Fibroblast of the conjunctiva (primary cell): ENCODE measurements at places on chromosomes 1 and 21.

- DNase-seq, result no peak
Observed at GRCh38 chr1:84653130-84653677, 37.1 kb downstream of the SSX2IP start.

GRCh38 chr1:167994560-167994959 is 57.7 kb upstream of the MPC2 start:
- no peak for DNase-seq

DNA sequence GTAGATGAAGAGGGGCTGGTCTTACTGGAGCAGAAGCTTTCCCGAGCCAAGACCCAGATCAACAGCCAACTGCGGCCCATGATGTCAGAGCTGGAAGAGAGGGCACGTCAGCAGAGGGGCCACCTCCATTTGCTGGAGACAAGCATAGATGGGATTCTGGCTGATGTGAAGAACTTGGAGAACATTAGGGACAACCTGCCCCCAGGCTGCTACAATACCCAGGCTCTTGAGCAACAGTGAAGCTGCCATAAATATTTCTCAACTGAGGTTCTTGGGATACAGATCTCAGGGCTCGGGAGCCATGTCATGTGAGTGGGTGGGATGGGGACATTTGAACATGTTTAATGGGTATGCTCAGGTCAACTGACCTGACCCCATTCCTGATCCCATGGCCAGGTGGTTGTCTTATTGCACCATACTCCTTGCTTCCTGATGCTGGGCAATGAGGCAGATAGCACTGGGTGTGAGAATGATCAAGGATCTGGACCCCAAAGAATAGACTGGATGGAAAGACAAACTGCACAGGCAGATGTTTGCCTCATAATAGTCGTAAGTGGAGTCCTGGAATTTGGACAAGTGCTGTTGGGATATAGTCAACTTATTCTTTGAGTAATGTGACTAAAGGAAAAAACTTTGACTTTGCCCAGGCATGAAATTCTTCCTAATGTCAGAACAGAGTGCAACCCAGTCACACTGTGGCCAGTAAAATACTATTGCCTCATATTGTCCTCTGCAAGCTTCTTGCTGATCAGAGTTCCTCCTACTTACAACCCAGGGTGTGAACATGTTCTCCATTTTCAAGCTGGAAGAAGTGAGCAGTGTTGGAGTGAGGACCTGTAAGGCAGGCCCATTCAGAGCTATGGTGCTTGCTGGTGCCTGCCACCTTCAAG is 57.3 kb downstream of the LAMC2 start:
- DNase-seq, result no peak

- no peak for DNase-seq
Observed at GRCh38 chr1:204065174-204065985, 7.5 kb upstream of the SOX13 start.

- DNase-seq, result no peak
Observed at GRCh38 chr1:44681905-44682882, 7.7 kb downstream of the ARMH1 start.

- DNase-seq, result no peak
Observed at GRCh38 chr1:224939844-224940425, 10.5 kb downstream of the DNAH14 start.

- no peak for DNase-seq
Observed at GRCh38 chr1:30117685-30118084, 605.7 kb downstream of the MATN1 start.

DNA sequence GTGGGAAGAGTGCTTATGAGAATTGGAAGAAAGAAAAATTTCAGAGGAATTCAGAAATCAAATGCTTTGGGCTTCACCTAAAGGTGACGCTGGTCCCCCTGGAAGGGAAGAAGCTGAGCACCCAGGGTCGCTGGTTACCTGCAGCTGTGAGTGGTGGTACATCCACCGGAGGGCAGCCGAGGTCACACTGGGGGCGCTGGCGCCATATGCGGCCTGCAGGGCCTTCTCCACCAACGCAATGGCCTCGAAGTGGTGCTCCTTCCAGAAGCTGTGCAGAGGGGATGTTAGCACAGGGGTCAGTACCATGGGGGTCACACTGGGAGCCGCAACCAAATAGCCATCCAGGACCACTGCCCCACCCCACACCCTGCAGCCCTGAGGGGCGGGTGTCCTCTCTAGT is 6.1 kb downstream of the AKR7A2 start:
- DNase-seq, result no peak

DNA sequence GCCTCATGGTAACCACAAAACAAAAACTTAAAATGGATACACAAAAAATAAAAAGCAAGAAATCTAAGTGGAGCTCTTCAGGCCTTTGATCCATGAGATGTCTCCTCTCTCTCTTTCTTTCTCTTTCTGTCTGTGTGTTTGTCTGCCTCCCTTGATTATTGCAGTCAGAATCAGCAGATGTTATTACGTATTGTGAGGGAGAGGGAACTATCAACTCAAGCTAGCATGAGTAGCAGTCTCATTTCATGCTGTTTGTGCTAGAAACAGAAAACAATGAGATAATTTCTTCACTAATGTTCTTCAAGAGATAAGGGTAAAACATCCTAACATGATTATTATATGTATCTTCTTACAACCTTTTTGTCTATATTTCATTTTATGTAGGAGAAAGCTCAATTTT is 103.7 kb upstream of the PDC start:
- DNase-seq, result no peak

GRCh38 chr1:150161747-150162581 is 12.2 kb downstream of the PLEKHO1 start:
- no peak for DNase-seq

GRCh38 chr1:41853907-41854306 is 64.8 kb downstream of the HIVEP3 start:
- no peak for DNase-seq

DNA sequence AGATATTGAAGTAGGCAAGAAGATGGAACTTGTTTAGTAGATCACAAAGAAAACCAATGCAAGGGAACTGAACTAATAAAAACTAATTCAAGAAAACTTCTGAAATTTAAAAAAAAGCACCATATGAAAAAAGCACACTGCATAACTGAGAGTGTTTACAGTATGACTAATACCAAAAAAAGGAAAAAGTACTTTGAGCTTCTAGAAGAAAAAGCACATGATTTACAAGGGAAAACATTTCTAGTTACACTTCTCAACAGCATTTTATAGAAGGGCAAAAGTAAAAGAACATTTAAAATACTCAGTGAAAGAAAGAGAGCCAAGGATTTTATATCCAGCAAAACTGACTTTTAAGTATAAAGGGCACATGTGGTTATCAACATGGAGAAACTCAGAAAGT is 233.6 kb downstream of the RPS6KC1 start:
- peak; percentile 6 for DNase-seq

DNA sequence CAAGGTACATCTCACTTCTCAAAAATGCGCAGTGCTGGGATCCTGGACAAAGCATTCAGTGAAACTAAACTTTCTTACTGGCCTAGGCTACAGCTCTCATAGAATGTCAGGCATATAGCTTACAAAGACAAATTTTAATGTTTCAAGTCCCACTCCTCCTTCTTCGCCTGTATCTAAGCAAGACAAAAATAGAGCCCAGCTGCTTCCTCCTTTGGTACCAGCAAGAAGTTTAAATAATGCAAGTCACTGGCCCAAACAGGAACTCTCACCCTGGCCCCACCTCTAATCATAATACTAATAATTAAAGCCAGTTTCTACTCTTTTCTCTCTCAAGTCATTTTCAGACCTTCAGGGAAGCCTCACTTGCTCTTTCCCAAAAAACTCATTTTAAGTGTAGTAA is 1267.9 kb downstream of the MRPL39 start:
- DNase-seq, result no peak

DNA sequence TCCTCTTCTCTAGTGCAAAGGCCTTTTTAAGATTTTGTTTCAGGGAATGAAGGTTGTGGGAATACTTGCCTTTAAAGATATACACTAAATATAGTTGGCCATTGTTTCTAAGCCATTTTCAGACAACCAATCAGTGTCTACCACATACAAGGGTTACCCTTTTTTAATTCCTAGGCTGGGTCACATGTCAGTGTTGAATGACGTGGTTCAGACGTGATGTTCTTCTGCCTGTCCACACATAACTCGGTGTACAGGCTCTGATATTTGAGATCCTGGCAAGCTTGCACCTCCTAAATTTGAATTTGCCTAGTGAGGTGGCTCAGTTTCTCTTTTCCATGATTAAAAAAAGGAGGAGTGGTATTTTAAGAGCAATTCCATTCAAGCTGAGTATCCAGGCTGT is 38.8 kb downstream of the DTL start:
- DNase-seq, result no peak

GRCh38 chr1:31708324-31708723 is 4.5 kb upstream of the COL16A1 start:
- no peak for DNase-seq

DNA sequence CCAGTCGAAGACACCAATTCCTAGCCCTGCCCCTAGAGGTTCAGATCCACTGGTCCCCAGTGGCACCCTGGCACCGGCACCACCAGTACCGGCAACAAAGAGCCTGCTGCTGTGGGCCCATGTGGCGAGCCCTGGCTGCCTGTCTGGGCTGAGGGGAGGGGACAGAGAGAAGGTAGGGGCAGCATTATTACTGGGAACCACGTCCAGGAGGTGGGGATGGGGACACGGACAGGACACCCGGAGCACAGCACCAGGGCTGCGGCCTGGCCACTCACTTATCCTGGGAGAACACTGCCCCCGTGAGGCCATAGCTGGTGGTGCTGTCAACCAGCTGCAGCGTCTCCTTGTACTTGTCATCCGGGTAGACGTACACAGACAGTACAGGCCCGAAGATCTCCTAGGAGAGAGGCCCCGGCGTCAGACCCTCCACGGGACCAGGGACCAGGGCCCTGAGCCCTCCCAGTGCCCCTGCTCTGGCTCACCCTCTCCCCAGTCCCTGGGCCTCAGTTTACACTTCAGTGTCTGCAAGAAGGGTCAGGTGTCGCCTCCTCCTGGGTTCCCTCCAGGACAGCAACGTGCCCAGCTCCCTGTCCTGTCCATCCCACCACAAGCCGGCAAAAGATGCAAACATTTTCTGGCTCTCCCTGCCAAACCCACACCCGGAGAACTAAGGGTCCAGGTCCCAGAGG is 15.8 kb upstream of the TAS1R2 start:
- DNase-seq, result peak; percentile 76

GRCh38 chr21:26965040-26965906 is 1.6 kb downstream of the ADAMTS5 start:
- DNase-seq, result no peak

DNA sequence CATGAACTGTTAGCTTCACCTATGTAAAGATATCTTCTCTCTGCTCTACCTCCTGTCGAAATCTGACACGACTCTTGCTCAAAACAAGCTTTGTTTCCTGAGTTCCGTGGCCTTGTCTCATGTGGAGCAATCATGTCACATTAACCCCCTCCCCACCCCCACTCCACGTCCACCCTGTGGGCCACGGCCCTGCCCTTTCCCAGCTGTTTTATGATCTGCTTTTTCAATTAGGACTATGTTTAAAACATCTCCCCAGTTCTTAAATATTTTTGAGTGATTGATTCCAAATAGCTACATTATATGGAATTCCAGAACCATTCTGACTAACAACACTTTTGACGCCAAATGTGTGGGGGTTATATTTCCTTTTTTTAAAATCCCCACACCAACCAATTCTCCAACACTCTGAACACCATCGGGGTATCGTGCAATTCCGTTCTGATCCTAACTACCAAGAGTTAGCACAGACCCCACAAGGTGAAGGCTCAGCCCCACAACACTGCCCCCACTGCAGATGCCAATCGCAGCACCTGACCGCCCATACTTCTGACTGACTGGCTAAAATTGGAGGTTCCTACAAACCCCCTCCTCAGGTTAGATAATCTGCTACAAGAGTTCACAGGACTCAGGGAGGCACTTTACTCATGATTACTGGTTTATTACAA is 12.7 kb upstream of the S100A8 start:
- DNase-seq, result no peak

- no peak for DNase-seq
Observed at GRCh38 chr1:26700711-26701110, 4.9 kb downstream of the ARID1A start.

- no peak for DNase-seq
Observed at GRCh38 chr1:200380589-200381021, 29.2 kb downstream of the ZNF281 start.

DNA sequence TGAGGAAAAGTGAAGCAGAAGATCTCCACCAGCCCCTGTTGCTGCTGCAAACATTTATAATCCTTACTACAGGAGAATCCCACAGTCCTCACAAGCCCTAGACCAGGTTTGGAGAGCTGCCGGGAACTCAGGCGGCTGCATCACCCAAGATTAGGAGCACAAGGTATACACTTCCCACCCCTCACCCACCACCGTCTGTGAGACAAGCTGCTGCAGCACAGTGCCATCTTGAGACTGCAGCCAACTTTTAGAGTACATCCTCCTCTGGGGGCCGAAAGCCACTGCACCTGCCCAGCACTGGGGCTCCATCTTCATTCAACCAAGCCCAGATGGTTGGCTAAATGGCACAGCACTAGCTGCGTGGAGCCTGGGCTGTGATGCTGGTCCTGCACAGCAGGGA is 13.8 kb downstream of the OLFML3 start:
- DNase-seq, result no peak

GRCh38 chr1:179530352-179530751 is 45.4 kb downstream of the NPHS2 start:
- DNase-seq, result no peak

DNA sequence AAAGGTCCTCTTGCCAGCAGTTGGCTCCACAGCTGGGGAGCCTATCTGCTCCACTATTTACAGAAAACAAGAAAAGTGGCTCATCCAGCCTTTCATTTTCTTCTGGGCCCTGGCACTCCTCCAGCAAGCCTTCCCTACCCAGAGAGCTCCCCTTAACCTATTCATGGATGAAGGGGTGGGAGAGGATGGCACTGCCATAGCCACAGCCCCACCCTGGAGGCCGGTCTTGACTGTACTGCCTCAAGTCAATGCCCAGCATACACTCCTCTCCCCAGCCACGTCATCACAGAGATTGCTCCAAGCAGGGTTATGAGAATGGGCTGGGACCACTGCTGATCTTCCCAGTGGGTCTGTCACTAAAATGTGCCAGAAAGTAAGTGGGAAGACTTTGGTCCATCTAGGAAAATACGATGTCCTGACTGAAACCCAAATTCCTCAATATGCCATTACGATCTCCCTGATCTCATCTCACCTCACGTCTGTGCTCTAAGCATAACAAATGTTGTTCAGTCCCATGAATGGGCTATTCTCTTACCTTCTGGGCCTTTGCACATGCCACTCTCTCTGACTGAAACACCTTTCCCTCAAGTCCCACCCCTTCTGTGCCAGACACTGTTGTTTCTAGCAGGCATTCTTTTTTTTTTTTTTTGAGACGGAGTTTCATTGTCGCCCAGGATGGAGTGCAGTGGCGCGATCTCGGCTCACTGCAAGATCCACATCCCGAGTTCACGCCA is 21.4 kb upstream of the PTAFR start:
- DNase-seq, result no peak

- DNase-seq, result no peak
Observed at GRCh38 chr1:189409774-189410173, 1067.9 kb downstream of the BRINP3 start.

DNA sequence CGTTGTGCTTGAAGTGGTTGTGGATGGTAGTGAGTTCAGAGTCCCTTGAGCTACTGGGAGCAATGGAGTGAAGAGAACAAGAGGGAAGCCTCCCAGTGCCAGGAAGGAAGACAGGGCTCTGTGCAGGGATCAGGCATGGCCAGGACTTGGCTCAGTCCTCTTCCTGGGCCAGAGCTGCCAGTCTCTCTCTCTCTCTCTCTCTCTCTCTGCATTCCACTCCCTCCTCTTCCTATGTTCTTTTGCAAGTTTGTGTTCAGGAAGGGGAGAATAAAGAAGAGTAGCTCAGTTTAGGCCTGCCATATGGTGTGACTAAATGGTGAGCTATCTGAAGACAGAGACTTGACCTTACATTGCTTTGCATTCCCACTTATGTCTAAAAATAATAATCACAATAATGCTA is 20.5 kb upstream of the RPTN start:
- DNase-seq, result no peak

GRCh38 chr1:117104986-117105385 is 16.6 kb downstream of the TRIM45 start:
- no peak for DNase-seq
